ENCODE measurements at places on chromosomes 6 and 20.

DNA sequence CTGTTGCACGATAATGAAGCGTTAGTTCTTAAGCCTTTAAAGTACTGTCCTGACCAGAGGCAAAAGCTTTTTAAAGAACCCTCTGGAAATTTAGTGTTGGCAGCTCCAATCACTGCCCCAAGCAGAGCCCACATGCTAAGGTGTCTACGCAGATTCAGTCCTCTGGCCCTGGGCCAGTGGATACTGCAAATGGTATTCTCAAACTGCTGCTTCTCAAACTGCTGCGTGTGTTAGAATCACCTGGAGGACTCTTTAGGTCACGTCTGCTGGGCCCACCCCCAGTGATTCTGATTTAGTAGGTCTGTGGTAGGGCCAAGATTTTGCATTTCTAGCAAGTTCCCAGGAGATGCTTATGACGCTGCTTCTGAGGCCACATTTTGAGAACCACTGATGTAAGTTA lies 96.0 kb upstream of the CCDC28A start:
- DNase-seq = no peak

- DNase-seq = no peak
Measured at GRCh38 chr6:128033156-128033555, 132.3 kb upstream of the THEMIS start.

DNA sequence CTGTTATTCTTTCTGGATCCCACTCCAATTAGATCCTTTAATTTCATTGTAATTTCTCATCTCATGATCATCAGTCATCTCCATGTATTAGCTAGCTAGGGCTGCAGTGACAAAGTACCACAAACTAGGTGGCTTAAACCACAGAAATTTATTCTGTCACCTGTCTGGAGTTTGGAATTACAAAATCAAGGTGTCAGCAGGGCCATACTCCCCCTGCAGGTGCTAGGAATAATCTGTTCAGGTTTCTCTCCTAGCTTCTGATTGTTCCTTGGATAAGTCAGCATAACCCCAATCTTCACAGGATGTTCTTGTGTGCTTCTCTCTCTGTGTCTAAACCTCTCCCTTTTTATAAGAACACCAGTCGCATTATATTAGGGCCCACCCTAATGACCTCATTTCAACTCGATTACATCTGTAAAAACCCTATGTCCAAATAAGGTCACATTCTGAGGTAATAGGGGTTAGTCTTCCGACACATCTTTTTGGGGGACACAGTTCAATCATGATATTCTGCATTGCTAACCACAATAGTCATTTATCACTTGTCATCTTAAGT lies 40.5 kb downstream of the BEND6 start:
- no peak for DNase-seq

DNA sequence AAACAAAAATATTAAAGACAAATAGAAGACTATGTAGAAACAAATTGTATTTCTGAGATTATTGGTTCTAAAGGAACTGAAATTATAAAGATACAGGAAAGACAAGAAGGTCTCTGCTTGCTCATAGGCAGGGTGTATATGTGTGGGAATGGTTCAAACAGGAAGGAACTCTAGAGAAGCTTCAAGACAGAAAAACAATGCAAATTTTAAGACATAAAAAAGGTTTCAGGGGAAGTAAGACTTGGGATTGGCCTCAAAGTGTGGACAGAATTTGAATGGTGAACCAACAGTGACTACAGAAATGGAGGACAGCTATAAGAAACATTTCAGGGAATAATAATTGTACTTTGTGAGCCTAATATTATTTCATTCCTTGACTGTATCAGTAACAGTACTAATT lies 50.3 kb downstream of the OR2B2 start:
- DNase-seq = no peak

DNA sequence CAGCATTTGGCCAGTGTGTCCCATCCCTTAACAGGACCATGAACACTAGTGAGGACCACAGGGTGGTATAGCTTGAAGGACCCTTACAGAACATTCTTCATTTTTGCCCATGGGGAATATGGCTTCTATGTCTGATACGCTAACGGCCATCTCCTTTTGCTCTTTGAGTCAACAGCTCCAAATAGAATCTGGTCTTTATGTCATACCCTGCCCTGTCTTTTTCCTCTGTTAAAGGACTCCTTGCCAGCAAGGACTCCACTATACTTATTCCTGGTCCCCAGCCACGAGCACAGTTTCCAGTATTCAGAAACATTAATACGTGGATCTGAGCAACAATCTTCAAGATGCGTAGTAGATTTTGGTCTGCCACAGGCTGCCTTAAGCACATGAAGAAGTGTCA lies 22.5 kb downstream of the SERPINB1 start:
- DNase-seq = no peak

GRCh38 chr20:56289652-56290051 lies 41.1 kb downstream of the MC3R start:
- no peak for DNase-seq

DNA sequence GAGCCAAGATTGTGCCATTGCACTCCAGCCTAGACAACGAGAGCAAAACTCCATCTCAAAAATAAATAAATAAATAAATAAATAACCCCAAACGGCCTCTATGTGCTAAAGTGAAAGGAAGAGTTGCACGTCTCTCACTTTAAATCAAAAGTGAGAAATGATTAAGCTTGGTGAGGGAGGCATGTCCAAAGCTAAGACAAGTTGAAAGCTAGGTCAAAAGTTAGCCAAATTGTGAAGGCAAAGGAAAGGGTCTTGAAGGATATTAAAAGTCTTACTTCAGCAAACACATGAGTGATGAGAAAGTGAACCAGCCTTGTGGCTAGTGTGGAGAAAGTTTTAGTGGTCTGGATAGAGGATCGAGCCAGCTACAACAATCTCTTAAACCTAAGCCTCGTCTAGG lies 14.3 kb downstream of the ZBP1 start:
- no peak for DNase-seq

DNA sequence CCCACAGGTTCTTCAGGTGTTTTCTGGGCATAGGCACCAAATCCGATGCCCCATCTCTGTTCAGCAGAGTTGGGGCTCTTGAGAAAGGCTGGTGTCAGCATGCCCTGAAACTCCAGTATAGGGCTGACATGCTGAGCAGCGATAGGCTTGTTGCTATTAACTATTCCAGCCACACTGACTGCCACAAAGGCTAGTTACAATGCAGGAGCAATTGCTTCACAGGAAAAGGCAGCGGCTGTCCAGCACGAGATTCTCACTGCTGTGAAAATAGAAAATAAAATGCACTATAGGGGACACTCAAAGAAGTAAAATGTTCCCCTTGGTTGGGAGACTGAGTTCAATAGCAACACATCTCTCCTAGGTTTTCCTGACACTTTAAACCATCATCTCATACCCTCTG lies 112.4 kb downstream of the BFSP1 start:
- DNase-seq = no peak

DNA sequence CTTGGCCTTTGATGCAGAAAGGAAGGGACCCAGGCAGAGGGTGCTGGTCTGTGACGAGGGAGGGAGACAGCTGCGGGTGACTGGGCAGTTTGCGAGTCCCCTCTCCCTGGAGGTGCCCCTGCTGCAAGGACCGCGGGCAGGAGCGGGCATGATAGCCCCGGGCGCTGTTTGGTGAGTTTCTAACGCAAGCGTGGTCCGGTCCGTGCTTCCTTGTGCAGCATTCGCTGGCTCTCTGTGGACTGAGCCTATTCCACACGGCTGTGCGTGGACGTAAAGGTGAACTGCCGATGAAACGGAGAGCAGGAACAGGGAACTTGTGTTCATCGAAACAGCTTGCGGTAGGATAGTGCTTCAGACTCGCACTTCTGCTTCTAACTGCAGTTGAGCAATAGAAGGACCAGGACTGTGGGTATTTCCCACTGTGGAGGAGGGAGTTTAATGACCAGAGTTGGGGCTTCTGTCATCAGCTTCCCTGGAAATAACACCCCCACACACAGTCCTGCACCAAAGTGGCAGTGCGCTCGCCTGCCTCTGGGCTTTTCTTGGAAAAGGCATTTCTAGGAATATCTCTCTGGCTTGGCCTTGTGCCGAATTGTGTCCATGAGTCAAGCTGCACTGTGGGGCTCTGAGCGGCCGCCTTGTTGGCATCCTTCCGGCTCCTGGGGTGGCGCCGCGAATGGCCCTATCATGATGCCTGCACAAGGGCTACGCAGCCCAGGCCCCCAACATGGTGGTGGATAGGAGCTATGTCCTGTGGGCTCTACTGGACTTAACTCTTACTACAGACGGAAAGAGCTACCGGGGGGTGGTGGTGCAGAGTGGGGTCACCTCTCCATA lies 48.9 kb downstream of the DUSP22 start:
- DNase-seq = no peak

- DNase-seq = peak; percentile 28
Measured at GRCh38 chr6:7541175-7542064, at the start of gene DSP. Gene DSP (plus strand): TSS chr6:7541671. CDS start chr6:7541916, 245 bp downstream.

DNA sequence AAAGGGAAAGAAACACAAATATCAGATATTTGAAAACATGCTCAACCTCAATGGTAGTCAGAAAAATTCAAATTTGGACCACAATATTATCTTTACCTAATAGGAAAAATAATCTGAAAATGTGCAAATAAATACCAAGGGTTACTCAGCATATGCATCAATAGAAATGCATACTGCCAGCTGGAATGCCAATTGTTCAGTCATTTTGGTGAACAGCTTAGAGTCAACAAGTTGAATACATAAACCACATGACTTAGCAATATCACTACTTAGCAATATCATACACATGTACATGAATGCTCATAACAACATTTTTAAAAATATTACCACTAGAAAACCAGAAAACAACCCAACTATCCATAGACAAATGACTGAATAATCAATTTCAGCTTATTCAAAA lies 212.7 kb downstream of the PTPRK start:
- DNase-seq = no peak

DNA sequence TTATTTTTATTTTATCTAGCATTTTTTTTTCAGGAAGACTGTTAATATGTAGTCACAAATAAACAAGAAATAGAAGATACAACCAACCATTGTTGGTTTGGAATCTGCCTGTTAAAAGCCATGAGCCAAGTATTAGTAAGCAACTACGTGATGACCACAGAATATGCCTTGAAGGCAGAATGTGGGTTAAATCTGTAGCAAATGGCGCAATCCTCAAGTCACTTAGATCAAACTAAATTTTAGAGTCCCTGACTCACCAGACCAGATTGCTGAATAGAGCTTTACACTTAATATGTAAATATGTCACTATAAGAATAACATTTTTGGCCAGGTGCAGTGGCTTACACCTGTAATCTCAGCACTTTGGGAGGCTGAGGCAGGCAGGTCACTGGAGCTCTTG lies 800.1 kb upstream of the CITED2 start:
- DNase-seq = no peak

DNA sequence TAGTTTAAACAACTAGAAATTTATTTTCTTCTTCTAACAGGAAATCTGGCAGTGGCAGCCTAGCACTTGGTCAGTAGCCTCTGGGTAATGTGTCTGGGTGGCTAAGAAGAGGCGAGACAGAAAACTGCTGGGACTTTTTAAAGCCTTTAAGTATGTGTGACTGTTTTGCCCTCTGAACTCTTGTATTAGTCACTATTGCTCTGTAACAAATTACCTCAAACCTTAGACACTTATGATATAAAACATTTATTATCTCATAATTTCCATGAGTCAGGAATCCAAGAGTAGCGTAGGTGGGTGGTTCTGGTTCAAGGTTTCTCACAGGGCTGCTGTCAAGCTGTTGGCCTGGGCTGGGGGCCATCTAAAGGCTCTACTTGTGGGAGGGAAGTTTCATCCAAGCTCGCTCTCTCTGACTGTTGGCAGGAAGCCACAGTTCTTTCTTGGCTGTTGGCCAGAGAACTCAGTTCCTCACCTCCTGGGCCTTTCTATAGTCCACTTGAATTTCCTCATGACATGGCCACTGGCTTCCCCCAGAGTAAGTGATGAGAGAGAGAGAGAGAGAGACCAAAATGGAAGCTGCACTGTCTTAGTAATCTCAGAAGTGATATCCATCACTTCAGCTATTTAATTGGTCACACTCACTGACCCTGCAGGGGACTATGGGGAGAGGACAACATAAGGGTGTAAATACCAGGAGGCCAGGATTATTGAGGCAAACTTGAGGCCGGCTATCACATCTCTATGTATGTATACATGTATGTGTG lies 17.4 kb upstream of the TBC1D22B start:
- DNase-seq = peak; percentile 66

DNA sequence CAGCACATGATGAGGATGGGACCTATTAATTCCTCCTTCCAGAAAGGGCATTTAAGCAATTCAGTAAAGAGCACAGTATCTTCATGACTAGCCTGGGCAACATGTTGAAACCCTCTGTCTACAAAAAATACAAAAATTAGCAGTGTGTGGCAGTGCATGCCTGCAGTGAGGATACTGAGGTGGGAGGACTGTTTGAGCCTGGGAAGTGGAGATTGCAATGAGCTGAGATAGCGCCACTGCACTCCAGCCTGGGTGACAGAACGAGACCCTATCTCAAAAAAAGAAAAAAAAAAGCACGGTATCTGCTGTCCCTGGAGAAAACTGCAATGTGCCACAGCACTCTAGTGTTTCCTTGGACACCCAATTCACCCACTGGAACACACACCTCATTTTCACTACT lies 18.4 kb downstream of the SAMD3 start:
- DNase-seq = no peak

DNA sequence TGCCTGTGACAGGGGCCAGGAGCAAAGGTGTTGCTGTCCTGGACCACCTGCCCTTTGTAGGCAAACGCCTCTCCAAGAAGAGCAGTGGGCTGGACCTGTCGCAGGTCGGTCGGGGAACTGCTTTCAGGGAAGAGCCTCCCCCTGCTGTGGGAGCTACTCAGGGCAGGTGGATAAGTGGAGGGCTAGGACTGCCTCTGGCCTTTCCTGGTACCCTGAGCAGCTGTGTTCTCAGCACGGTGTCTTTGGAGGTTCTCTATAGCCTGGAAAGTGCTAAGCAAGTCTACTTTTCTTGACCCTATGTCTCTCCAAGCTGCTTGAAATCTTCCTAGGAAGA lies 35.0 kb downstream of the BPIFB1 start:
- no peak for DNase-seq

- no peak for DNase-seq
Measured at GRCh38 chr20:46196990-46197389, 78.9 kb downstream of the CD40 start.

GRCh38 chr20:50510706-50511542 lies 741 bp downstream of the PTPN1 start:
- peak; percentile 22 for DNase-seq

DNA sequence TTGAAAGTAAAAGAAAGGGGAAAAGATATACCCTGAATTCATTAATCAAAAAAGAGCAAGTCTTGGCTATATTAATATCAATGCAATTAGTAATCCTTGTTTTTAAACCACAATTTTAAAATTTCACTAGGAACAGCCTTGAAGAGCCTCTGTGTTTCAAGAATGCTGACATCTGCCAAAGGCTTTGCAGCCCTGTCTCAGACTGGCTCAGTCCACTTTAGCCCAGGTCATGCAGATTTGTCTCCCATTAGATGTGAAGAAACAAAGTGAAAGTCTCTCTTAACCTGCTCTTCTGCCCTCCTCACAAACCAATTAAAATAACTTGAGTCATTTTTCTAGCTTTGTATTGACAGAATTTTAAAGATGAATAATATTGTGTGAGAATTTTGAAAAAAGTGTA lies 102.7 kb upstream of the CARMIL1 start:
- no peak for DNase-seq

DNA sequence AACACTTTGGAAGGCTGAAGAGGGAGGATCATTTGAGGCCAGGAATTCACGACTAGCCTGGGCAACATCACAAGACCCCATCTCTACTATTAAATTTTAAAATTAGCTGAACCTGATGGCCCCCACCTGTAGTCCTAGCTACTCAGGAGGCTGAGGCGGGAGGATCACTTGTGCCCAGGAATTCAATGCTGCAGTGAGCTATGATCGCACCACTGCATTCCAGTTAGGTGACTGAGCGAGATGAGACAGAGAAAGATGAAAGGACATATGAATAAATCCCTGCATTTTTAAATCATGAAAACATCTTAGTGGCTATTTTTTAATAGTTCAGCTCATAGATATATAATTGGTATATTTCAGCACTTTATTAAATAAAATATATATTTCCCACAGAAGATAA lies 93.8 kb downstream of the GPR63 start:
- DNase-seq = no peak
